ENCODE measurements at places on chromosomes 3 and 15. TPM values are rescaled to one million over a fixed set of nuclear protein-coding genes. Genes with fewer than 3 reads are reported as not detected.

DNA sequence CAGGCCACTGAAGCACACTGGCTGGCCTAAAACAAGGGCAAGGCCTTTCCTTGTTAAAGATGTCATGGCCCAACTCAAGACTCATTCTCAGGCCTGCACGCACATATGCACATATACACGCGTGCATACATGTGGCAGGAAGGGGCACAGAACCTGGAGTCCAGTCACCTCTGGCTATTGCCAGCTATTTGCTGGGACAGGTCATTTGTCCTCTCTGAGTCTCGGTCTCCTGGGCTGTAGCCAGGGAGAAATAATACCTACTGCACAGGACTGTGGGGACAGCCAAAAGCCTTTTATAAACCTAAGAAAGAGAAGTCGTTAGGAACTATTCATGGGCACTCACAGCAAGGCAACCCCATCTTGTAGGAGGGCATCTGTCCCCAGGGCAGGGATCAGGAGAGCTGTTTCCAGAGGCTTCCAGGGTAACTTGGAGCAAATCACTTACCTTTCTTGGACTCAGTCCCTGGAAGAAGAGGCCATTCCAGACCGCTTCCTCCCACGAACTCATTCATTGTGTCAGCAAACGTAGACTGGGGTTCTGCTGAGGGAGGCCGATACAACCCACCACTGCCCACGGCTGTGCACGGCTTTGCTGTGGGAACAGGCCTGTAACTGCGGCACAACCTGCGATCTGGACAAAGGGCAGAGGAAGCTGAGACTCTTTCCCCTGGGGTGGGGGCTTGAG lies 41.1 kb upstream of the RHO start:
- H3K27ac ChIP-seq, result peak overlapping the region; percentile 56
- H3K36me3 ChIP-seq, result peaks cover 13% of the 10 kb centered on the region
- H3K27me3 ChIP-seq, result no peaks in the 10 kb centered on the region

- peak overlapping the region; percentile 8 for H3K27ac ChIP-seq
- peaks cover 7% of the 10 kb centered on the region for H3K36me3 ChIP-seq
- no peak overlapping the region for H3K4me3 ChIP-seq
Observed at GRCh38 chr3:129824926-129825541, 68.5 kb downstream of the TMCC1 start.

GRCh38 chr3:190167936-190168680 lies 47.4 kb upstream of the P3H2 start:
- no peaks in the 10 kb centered on the region for H3K36me3 ChIP-seq
- H3K4me3 ChIP-seq, result no peak overlapping the region
- no peaks in the 10 kb centered on the region for H3K27me3 ChIP-seq

GRCh38 chr15:77659350-77660321 lies 26.9 kb upstream of the LINGO1 start:
- H3K4me3 ChIP-seq, result no peak overlapping the region
- no peaks in the 10 kb centered on the region for H3K4me1 ChIP-seq
- DNase-seq, result no peak
- H3K27me3 ChIP-seq, result peaks cover 17% of the 10 kb centered on the region
- H3K27ac ChIP-seq, result no peak overlapping the region

GRCh38 chr3:160069986-160070385 lies 81.4 kb downstream of the IL12A start:
- H3K27ac ChIP-seq, result no peak overlapping the region
- no peaks in the 10 kb centered on the region for H3K36me3 ChIP-seq
- H3K4me3 ChIP-seq, result no peak overlapping the region
- no peaks in the 10 kb centered on the region for H3K4me1 ChIP-seq

GRCh38 chr3:140584549-140584948 lies 93.3 kb upstream of the TRIM42 start:
- H3K27me3 ChIP-seq, result no peaks in the 10 kb centered on the region
- DNase-seq, result no peak
- no peak overlapping the region for H3K4me3 ChIP-seq
- no peak overlapping the region for H3K27ac ChIP-seq
- no peaks in the 10 kb centered on the region for H3K36me3 ChIP-seq
- H3K4me1 ChIP-seq, result no peaks in the 10 kb centered on the region

DNA sequence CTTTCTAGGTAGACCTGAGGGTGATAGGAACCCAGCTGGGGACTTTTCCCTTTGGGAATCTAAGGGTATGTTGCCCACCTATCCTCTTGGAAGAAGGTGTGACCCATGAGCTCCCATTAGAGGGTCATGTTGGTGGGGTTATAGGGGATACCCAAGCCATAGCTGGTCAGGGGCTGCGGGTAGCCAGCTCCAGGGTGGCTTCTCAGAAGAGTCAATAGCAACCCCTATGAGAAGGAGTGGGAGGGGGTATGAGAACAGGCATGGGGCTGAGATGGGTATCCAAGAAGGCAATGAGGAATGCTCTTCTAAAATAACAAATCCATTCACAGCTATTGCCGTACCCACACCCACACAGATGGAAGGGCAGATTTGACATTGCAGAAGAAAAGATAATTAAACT lies 217.8 kb downstream of the UACA start:
- H3K27me3 ChIP-seq, result peaks cover 6% of the 10 kb centered on the region
- no peak for DNase-seq
- no peak overlapping the region for H3K4me3 ChIP-seq
- H3K4me1 ChIP-seq, result no peaks in the 10 kb centered on the region
- no peaks in the 10 kb centered on the region for H3K36me3 ChIP-seq

- H3K27ac ChIP-seq, result no peak overlapping the region
- H3K4me3 ChIP-seq, result no peak overlapping the region
- DNase-seq, result no peak
- no peaks in the 10 kb centered on the region for H3K36me3 ChIP-seq
Observed at GRCh38 chr3:50369012-50369670, 9.8 kb upstream of the TMEM115 start.

- H3K4me1 ChIP-seq, result no peaks in the 10 kb centered on the region
- no peaks in the 10 kb centered on the region for H3K36me3 ChIP-seq
- H3K27ac ChIP-seq, result no peak overlapping the region
- DNase-seq, result no peak
Observed at GRCh38 chr15:87680208-87680607, 576.3 kb downstream of the NTRK3 start.

GRCh38 chr3:146250449-146251382 lies at the start of gene PLSCR4:
Gene PLSCR4, minus strand, starts transcription at chr3:146251105. Its CDS starts 29,034 bp downstream, at chr3:146222071.
- peaks cover 10% of the 10 kb centered on the region for H3K27me3 ChIP-seq
- H3K4me1 ChIP-seq, result peaks cover 5% of the 10 kb centered on the region
- H3K4me3 ChIP-seq, result peak within 1 kb of the TSS; percentile 92
- H3K27ac ChIP-seq, result peak within 1 kb of the TSS; percentile 62
- DNase-seq, result no peak

DNA sequence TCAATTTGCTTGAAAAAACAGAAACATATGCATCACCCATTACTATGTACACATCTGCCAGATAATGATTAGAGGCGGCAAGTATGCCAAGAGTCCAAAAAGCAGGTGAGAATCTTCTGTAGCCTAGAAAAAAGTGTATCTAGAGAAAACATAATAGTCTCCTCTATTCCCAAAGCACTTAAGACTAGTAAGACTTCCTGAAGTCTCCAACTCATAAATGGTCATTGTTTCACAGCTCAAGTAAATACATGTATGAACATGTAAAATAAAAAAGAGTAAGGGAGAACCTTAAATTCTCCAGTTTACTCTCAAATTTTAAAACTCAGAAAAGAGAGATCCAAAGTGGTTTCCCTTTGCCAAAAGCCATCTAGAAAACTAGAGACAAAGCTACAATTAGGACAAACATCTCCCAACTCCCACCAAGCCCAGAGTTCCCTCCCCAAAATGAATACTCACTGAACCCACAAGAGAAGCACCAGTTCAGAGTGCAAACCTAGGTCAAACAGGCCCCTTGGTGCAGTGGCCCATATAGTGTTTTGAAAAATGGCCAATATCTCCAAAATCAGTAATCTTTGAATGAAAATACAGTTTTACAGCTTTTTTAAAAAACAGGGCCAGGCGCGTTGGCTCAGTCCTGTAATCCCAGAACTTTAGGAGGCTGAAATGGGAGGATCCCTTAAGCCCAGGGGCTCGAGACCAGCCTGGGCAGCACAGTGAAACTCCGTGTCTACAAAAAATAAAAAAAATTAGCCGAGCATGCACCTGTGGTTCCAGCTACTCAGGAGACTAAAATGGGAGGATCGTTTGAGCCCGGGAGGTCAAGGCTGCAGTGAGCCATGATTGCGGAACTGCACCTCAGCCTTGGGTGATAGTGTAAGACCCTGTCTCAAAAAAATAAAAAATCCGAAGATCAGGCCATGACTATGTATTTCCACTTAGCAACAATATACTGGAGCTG lies 11.0 kb upstream of the MAP4 start:
- H3K27me3 ChIP-seq, result no peaks in the 10 kb centered on the region
- DNase-seq, result no peak
- no peak overlapping the region for H3K27ac ChIP-seq
- peaks cover 23% of the 10 kb centered on the region for H3K4me1 ChIP-seq
- peaks cover under 1% of the 10 kb centered on the region for H3K36me3 ChIP-seq

ACP3 gene
- total RNA-seq, result 3.5 TPM

RASL12 gene
- total RNA-seq, result 0.33 TPM

CYP8B1 gene
- not detected for total RNA-seq

NGLY1 gene
- 34.4 TPM for total RNA-seq

All from type B pancreatic cell (in vitro differentiated cells).